ENCODE measurements at places on chromosomes 12 and 14.

DNA sequence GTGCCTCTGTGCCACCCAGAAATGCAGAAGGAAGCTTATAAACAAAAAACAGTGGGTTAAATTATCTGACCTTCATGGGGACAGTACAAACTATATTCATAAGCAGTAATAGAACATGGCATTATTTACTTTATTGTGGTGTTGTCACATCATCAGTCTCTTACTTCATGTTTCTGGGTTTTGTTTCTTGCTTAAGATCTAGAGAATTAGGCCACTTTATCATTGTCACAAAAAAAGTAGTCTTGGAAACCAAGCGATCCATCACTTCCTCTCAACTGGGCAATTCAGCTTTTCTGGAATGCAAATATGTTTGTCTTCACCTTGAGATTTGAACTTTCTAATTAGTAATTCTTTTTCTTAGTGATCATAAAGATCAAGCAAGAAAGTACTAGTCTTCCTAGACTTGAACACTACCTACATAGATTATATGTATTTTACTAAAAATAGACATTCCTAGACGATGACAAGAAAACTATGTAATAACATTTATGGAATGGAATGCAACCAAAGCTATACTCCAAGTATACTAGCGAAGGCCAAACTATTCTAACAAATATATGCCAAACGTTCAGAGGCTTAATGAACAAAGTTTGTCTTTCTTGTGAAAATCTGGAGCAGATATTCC, 363.4 kb downstream of the DAD1 start:
- no peak for DNase-seq

DNA sequence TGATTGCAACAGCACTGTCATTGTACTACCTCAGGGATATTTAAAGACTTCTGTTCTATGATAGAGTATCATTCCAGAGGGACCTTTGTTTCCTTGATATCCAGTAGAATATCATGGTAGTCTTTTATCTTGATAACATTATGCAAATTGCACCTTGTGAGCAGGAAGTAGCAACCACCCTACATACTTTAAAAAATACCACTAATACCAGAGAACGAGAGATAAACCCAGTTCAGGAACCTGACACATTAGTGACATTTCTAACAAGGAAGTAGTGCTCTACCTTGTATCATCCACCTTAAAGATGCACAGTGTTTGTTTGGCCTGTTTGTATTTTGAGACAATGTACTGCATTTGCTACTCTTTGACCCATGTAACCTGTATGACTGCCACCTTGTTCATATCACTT, 8.8 kb upstream of the MAP4K5 start:
- DNase-seq = no peak

GRCh38 chr14:74669256-74669655, 43.6 kb downstream of the AREL1 start:
- DNase-seq = no peak

DNA sequence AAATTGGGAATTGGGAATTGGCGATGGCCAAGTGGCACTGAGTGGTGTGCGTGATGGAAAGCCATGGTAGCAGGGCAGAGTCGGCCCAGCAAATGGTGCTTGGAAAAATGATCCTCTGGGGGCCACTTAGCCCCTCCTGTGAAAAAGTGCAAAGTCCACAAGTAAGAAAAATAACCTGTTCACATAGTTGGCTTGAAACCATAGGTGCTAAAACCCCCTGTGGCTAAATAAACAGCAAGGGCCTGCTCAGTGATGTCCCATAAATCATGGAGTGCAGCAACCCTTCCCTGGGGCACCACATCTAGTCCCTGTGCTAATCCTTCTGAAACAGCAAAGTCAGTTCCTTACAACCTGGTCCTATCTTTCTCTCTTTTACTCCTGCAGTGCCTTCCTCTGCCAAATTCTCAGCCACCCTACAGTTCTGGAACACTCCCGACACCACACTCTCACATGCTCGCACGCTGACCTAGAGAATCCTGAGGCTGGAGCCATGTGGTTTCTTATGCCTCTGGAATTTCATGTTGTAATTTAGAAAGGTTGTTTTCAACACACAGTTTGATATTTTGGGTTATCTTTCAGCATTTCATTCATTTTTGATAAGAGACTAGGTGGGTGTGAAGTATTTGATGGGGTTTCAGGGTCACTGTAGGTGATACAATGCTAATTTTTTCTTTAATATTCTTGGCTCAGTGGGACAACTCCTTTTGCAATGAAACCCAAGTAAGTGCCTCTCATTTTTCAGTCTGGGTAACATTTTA, 123.6 kb downstream of the SMOC1 start:
- DNase-seq = no peak

- no peak for DNase-seq
Measured at GRCh38 chr14:91245029-91245428, 525 bp upstream of the GPR68 start.

Measured in iPS DF 19.7 (cell line).